LHCN-M2 (cell line): ENCODE measurements at places on chromosomes 7 and 10.

DNA sequence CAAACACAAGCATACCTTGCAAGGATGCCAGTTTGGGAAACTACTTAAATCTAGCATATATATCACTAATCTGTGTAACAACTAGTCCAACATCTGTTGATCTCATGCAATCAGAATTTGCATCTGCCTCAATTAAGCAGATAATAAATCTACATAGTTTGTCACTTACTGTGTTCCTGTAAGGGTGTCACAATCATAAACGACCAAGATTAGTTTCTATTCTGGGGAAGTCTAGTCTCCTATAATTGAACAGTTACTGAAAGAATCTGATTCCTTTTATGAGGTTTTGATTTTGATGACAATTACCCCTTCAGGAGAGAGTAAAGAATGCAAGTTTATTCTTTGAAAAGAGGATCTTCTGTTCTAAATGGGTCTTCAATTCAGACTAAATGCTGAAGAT, 85.5 kb upstream of the LRRN3 start:
- DNase-seq = no peak

DNA sequence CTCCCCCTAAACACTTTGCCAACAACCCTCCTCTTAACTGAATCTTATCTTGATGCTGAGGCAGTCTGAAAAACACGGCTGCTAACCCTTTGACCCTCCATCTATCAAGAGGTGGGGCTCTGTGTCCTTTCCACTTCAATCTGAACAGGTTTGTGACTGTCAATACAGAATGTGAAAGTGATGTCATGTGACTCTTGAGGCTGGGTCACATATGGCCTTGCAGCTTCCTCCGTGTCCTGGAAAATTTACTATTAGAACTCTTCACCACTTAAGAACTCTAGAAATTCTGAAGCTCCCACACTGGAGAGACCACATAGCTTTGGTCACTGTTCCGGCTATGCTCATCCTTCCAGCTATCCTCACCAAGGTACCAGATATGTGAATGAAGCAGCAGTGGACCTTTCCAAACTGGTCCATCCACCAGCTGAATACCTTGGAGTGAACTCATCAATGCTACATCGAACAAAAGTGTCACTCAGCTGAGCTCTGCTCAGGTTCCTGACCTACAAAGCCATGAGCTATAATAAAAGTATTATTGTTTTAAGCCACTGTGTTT, 30.7 kb upstream of the ASAH2 start:
- no peak for DNase-seq

- no peak for DNase-seq
Measured at GRCh38 chr7:145848691-145849090, 267.9 kb upstream of the CNTNAP2 start.

DNA sequence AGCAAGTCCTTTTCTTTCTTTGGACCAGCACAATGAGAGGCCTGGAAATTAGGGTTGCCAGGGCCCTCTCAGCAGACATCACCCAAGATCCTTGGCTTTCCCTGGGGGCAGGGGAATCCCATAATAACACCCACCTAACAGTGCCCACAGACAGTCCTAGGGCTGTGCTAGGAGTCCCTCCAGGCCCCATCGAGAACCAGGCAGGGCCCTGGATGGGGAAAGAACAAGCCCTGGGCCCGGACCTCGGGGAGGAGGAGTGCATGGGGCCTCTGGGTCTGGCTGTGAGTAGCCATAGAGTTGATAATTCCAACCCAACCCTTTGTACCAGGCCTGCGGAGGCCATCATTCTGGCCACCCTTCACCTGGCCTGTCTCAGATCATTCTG, 201.2 kb upstream of the ZMIZ1 start:
- no peak for DNase-seq
